ENCODE measurements at places on chromosomes 16 and 17. TPM values are rescaled to one million over a fixed set of nuclear protein-coding genes. Genes with fewer than 3 reads are reported as not detected.
A peak's percentile ranks its signal among the peaks of the same experiment; 100 is the strongest.

The RUSF1 gene
- total RNA-seq: 68.2 TPM

The KRTAP4-4 gene
- total RNA-seq: not detected

The CDH5 gene
- 45.1 TPM for total RNA-seq

- DNase-seq: no peak
- H3K4me3 ChIP-seq: peak overlapping the region; percentile 29
- no peaks in the 10 kb centered on the region for H3K27me3 ChIP-seq
- H3K36me3 ChIP-seq: no peaks in the 10 kb centered on the region
- no peak overlapping the region for H3K27ac ChIP-seq
These were observed 16.8 kb upstream of the DRG2 start for GRCh38 chr17:18070861-18071340.

GRCh38 chr16:2724816-2725348, 4.9 kb upstream of the PRSS27 start:
- H3K4me3 ChIP-seq: no peak overlapping the region
- no peak for DNase-seq
- H3K36me3 ChIP-seq: no peaks in the 10 kb centered on the region
- no peaks in the 10 kb centered on the region for H3K27me3 ChIP-seq
- no peak overlapping the region for H3K27ac ChIP-seq

DNA sequence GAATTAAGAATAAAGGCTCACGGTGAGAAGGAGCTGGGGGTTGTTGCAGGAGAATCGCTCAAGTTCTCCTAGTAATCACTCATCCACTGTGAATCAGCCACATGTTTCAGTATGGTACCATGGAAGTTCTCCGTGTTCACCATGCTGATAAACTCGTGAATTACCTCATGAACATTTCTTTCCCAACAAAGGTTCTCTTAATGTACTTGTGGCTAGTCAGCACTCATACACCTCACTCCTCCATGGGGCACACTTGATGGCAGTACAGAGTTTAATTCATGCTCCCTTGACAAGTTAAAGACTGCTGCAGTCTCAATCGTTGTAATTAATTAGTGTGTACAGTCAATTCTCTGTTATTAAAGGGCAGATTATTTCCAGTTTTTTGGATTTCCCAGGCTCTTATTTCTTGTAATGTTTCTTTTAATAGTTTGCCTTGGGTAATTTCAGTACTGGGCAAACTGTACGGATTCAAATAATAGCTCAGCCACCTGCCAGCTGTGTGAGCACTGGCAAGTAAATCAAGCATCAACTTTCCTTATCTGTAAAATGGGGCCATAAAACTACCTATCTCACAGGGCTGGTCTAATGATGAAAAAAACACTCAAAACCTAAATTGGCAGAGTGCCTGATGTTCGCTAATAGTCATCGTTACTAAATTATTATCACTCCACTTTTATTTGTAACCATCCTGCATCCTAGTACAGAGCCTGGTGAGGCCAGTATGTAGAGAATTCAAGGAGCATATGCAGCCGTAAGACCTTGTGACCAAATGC, 6.1 kb downstream of the GOT2 start:
- no peak overlapping the region for H3K4me3 ChIP-seq
- H3K4me1 ChIP-seq: no peaks in the 10 kb centered on the region
- no peaks in the 10 kb centered on the region for H3K27me3 ChIP-seq
- no peak for DNase-seq
- H3K27ac ChIP-seq: no peak overlapping the region
- H3K36me3 ChIP-seq: peaks cover 4% of the 10 kb centered on the region
